ENCODE measurements at places on chromosomes 3 and 15.

DNA sequence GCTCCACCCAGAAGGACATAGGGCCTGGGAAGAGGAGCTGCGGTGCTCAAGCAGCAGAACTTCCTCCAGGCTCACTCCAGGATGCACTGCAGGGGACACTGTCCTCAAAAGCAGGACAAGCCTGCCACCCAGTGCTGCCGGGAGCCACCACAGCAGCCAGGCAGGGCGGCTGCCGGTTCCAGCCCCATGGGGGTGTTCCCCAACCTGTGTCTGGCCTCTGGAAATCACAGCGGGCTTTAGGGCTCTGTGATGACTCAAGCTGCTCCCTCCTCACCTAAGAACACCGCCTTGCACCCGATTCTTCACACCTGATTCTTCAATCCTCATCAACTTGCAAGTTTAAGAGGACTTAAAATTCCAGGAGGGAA, 71.9 kb upstream of the SLC6A11 start:
- no peak for DNase-seq

DNA sequence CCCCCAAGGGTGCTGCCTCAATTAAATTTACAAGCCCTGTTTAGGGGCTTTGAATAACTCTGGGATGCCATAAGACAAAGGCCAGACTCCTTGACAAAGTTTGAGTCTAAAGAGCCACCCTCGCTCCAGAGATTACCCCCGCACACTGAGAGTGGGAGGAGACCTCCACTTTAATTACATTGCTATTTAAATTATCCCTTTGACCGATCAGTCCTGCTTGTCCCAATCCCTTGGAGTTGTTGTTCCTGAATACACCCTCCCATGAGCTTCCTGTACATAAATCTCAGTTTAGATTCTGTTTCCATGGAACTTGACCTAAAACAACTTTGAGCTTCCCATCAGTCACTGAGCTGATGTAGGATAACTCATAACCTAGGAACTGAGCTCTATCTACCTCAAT, 596.3 kb downstream of the PYDC2 start:
- DNase-seq, result no peak

DNA sequence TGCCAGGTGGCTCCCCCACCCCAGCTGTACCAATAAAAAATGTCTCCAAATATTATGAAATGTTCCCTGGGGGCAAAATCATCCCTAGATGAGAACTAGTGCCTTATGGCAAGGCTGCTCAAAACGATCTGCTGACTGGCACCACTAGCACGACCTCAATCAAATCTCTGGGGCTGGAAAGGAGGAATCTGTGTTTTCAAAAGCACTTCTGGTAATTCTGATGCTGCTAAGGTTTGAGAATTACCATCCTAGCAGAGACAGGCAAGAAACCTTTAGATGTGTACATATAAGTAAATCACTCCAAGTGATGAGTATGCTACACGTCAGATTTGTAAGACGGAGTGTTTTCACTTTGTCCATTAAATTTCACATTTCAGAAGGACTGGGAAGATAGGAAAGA, 360.1 kb upstream of the THRB start:
- DNase-seq, result no peak

DNA sequence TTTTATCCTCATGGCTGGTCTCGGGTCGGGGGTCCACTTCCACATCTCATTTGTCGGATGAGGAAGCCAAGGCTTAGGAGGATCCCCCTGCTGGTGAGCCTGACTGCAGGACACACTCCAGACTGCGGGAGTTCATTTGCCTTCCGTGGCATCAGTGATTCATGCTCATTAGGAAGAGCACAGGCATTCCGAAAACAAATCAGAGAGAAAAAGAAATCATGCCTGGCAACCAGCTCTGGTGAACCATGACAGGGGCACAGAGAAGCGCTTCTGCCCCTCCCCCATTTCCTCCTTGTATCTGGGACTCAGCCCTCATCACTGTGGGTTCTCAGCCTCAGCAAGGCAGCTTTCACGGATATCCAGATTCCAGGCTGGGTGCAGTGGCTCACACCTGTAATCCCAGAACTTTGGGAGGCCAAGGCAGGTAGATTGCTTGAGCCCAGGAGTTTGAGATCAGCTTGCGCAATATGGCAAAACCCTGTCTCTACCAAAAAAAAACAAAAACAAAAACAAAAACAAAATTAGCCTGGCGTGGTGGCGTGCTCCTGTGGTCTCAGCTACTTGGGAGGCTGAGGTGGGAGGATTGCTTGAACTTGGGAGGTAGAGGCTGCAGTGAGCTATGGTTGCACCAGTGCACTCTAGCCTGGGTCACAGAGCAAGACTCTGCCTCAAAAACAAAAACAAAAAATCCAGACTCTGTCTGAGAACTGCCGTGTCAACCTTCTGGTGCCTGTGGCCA, 28.4 kb downstream of the IRAK2 start:
- no peak for DNase-seq

DNA sequence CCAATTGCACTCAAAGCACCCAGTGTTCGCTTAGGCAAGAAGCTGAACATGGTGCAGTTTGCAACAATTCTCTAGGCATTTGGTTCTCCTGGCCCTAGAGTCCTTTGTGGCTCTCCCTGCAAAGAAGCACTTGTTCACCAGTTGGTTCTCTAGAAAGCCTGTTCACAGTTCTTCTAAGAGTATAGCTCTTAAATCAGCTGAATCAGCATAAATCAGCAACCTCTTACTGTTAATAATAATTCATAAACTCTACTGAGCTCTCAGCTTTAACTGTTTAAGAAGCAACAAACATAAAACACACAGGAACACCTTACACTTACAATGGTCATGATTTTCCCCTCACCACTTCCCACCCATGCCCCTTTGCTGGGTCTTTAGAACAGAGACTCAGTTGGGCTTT, 56.8 kb upstream of the PPP2R3A start:
- no peak for DNase-seq

DNA sequence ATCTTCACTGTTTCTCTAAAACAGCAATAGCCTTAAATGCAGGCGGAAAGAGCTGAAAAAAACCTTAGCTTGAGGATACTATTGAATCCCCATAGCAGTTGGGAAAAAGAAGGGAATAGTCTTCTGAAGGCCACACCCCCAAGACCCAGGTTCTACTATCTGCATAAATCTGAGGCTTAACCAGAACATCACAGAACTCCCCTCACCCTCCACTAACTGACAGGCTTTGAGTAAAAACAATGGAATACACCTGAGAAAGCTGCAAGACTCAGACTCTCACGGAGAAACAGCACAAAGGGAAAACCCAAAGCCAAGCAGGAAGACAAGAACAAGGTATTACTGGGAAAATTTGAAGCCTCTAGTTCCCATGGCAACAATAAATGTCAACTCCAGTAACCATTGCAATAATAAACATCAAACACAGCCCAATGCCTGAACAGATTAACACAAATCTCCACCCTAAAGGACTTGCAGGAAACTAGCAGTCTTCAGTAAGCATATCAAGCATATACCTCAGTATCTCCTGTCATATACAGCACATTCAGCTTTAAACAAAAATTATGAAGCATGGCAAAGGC, 56.4 kb downstream of the TMCC1 start:
- DNase-seq, result no peak

Data from GM13977 (cell line).